ENCODE measurements at places on chromosomes 4 and X.

GRCh38 chr4:184980261-184980660 is 38.0 kb upstream of the HELT start:
- DNase-seq = no peak

DNA sequence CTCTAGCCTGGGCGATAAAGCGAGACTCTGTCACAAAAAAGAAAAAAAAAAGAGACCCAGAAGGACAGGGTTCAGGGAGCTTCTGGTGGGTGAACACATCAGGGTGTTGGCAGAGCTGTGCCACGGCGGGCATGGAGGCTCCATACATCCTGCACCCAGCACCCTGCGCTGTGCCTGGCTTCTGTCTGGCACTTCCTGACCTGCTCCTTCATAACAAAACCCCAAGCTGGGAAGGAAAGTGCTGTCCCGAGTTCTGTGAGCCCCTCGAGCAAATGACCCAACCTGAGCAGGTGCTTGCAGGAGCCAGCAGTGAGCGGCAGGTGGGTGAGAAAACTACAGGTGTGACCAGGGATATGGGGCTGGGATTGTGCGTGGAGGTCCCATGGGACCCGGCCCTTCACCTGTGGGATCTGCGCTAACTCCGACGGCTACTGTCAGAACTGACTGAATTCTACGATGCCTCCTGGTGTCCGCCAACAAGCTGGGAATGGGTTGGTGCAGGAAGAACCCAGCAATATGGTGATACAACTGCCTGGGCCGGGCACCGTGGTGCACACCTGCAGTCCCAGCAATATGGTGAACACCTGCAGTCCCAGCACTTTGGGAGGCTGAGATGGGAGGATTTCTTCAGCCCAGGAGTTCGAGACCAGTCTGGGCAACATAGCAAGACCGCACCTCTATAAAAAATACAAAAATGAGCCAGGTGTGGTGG is 18.9 kb downstream of the ASMTL start:
- DNase-seq = no peak

DNA sequence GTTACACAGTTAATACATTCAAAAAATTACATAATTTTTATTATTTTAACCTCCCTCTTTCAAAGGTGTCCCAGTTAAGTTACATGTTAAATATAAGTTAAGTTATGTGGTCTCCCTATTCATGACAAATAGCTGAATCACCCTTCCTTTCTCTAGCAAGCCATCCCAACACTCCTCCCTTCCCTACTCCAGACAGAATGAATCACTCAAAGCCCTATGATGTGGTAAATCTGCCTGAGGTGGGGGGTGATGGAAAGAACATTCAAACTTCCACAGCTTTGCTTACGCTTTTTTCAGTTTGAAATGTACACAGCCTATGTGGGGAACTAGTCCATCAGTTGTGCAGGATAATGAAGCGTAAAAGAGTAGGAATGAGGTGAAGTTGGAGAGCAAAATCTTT is 90.2 kb downstream of the CXCL13 start:
- no peak for DNase-seq

- DNase-seq = no peak
Observed at GRCh38 chr4:184237612-184238011, 19.9 kb upstream of the ENPP6 start.

GRCh38 chrX:134148172-134148692 is 88.8 kb upstream of the CCDC160 start:
- no peak for DNase-seq

DNA sequence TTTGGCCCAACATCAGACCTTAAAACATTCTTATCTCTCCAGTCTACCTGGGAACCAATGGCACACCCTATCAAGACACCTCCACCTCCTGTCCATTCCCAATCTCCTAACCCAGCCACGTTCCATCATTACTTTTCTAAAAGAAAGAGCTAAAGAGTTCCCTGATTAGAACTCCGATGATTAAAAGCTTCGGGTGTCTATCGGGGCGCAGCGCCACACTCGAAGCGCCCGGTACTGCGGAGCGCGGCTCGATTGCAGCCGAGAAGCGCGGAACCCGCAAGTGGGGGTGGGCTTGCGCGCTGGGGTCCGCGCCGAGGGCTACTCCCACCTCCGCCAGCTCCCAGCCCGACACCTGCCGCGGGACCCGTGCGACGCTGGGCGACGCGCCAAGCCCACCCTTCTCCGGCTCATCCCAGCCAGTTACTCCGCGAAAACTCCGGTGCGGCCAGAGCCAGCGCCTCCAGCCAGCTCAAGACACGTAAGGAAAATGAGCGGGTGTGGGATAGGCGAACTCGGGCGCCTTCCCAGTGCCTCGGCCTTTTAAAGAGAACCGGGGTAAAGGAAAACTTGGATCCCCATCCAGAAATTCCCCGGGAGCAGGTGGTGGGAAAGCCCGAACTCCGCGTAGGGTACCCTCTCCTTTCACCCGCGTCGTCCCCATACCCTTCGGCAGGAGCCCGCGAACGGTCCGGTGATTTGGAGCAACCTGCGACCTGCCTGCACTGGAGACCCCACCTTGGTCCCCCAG is 593 bp downstream of the NPY1R start:
- peak; percentile 38 for DNase-seq

Data from progenitor cell of endocrine pancreas (in vitro differentiated cells).